SHP77 treated with DMSO at 0.1 percent for 48 hours (cell line): ENCODE measurements at places on chromosomes 6 and 20.

DNA sequence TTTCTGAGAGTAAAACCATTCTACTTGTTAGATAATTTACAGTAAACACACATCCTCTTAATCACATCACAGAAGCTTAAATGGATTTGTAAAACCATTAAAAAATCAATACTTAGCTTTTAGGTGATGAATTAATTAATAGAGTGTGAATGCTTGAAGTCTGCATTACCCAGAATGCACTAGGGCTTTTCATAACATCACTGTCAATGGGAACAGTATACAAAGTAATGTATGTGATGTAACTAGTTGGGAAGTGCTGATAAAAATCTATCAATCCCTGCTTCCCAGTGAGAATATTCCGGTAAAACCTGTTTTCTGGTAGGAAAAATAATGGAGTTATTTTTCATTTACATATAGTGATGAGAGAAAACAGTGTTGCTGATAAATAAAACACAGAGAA, 23.1 kb upstream of the HDGFL1 start:
- no peak for DNase-seq

GRCh38 chr6:125781314-125781868, 9.4 kb upstream of the NCOA7 start:
- peak; percentile 48 for DNase-seq

DNA sequence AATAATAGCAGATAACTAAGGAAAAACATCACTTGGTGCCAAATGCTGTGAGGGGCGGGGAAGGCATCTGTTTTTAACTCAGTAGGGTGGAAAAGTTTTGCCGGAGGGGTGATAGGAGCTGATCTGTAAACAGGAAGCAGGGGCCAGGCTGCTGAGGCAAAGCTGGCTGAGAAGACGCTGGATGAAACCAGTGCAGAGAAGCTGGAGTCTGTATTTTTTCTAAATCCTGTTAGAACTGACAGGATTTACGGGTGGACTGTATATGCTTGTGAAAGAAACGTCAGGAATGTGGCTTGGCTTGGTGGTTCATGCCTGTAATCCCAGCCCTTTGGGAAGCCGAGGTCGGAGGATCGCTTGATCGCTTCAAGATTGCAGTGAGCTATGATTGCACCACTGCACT, 5.6 kb downstream of the PCMTD2 start:
- DNase-seq: no peak

GRCh38 chr6:130122243-130122642, 100.5 kb downstream of the SAMD3 start:
- DNase-seq: no peak

DNA sequence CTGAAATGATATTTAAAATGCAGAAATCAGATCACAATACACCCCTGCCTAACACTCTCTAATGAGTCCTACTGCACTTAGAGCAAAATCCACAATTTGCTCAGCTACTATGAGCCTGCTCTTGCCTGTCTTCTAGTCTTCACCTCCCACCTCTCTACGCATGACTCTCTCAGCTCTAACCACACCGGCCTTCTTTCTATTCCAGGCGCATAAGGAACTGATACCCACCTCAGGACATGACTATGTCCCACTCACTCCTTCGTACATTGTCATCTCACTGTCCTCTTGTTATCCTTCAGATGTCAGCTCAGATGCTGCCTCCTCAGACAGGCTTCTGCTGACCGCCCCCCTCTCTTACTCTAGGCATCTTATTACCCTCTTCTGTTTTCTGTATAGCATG, 201.0 kb upstream of the FLRT3 start:
- no peak for DNase-seq

DNA sequence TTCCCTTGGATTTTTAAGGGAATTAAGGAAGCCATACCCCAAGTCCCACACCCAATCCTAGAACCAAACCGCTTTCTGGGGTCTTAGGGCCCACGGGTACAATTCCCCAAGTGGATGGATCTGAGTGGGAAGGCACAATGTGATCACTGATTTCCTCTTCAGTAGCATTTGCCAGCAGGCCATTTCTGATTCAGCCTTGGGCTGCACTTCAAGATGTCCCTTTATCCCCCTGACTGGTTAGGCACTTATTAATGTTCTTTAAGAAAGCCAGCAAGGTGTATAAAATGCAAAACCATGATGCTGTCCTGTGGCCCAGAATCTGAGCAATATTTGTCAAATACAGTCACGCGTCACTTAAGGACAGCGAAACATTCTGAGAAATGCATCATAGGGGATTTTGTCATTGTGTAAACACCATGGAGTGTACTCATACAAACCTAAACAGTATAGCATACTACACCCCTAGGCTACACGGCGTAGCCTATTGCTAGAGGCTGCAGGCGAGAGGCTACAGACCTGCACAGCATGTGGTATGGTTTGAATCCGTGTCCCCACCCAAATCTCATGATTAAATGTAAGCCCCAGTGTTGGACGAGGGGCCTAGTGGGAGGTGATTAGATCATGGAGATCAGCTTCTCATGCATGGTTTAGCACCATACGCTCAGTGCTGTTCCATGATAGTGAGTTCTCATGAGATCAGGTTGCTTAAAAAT, 234.2 kb downstream of the NRN1 start:
- no peak for DNase-seq

DNA sequence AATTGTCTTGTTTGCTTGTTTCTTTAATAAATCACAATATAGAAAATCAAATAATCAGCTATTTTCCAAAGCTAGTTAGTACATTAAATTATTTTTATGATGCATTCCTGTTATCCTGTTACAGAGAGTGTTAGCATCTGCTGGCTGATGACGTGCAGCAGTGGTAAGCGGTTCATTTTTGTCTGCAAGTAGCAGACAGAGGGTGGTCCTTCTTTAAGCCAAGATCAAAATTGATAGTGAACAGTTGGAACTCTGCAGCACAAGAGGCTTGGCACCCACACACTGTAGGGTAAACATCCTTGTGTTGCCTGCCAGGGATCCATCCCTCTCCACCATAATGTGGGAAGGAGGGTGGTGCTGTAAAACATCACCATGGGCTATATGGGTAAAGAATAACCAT, 158.3 kb downstream of the FRK start:
- no peak for DNase-seq

GRCh38 chr6:2441601-2442475, 196.4 kb upstream of the GMDS start:
- no peak for DNase-seq

DNA sequence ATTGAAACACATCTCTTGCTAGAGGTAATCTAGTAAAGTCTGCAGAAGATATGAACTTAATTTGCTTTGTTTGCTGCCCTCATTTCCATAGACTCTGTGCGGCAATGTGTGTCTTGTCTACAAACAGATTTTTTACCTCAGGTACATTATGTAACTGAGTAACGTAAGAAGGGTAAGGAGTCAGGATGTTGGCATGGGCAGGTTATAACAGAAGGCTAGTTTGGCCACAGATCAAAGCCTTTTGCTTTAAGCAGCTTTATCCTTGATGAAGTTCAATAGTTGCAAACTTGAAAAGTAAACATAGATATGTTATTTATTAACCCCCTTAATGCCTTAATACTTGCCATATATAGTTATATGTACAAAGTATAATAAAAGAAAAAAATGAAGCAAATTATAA, 391.6 kb upstream of the FKBP1C start:
- DNase-seq: no peak

DNA sequence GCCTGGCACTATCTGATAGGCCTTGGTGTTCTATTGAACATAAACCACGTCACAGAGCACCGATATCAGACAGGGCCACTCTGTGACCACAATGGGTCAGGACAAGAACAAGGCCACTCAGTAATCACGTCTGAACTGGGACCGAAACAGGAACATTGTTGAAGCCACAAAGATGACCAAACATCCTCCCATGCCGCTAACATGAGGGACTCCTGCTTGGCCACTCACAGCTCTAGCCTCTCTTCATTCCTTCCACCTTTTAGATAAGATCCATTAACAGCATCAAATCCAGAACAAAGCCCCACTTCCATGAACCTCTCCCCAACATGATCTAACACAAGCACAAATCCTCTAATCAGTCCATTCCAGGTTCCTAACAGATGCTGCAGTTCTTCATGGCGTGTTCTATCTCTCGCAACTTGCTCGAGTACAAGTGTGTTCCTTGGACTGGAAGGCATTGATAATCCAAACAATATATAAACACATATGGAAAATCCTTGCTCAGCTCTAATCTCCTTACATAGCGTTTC, 7.4 kb downstream of the SIRT5 start:
- no peak for DNase-seq

DNA sequence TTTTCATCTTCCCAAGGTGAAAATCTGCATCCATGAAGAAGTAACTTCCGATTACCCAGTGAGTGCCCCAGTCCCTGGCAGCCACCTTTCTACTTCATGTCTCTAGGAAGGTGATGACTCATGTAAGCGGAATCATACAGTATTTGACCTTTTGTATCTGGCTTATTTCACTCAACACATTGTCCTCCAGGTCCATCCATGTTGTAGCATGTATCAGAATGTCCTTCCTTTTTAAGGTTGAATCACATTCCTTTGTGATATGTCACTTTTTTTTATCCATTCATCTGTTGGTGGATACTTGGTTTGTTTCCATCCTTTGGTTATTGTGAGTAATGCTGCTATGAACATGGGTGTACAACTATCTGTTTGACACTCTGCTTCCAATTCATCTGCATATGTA, 176.3 kb upstream of the CDYL start:
- no peak for DNase-seq

- DNase-seq: no peak
Measured at GRCh38 chr6:45400021-45400420, 22.3 kb upstream of the SUPT3H start.

DNA sequence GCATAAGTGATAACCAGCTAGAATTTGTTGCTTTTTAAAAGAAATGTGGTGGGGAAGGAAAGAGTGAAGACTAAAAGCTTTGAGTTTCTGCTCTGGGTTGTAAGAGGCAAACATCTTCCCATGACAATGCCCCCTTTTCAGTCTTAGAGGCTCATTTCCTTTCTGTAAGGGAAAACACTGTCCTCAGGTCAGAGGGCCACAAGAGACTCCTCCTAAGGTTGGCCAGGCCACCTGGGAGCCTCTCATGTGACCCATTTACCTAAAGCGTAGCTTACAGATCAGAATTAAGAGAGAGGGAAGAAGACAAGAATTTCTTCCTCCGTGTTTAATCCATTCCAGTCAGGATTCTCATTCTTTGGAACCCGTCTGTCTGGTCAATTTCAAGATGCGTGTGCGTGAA, 220.4 kb upstream of the HEY2 start:
- DNase-seq: no peak

- peak; percentile 6 for DNase-seq
Measured at GRCh38 chr6:129936329-129937165, 75.4 kb upstream of the TMEM244 start.

DNA sequence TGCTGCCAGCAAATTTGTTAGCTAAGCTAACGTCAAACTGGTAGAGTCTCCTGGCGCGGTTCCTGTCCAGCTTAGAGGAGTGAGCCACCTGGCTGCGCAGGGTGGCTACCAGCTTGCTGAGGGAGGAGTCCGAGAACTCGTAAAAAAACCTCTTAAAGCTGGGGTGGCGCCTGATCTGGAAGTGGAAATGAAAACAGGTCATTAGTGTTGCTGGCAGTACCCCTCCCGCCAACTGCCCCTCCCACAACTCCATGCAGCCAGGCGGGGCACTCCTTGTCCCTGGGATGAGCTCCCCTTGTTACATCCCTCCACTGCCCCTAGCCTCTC, 17.3 kb downstream of the BNIP5 start:
- DNase-seq: peak; percentile 72

GRCh38 chr20:23311947-23312506, 38.6 kb upstream of the NXT1 start:
- DNase-seq: no peak

DNA sequence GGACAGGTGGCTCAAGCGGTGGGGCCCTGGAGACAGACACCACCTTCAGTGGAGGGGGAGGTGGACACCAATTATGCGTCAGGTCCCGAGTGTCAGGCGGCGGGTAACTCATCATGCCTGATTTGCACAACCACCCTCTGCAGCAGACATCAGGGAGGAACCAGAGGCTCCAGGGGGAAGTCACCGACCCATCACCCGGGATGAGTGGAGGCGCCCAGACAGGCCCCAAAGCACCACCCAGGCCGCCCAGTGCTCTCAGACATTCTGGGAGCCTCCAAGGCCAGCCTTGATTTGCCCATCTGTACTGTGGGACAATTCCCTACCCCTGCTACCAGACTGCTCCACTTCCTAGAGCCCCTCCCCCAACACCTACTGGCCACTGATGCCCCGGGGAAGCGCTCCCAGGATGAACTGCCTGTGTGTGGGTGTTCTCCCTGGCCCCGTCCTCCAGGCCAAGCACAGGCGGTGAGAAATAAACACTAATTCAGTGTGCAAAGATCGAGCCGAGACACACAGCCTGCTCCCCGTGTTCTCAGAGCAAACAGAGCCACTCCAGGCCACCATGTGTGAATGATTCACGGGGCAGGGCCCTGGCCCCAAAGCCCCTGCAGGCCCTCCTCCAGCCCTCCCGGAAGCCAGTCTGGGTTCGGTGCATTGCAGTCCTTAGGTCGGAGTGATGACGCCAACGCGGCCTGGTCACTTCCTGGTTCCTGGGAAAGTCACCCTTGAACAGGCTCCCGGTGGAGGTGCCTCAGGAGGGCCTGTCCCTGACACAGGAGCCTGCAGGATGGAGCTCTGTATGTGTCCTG, 107.2 kb downstream of the ASXL1 start:
- no peak for DNase-seq

- DNase-seq: no peak
Measured at GRCh38 chr6:160393891-160394653, 45.9 kb downstream of the SLC22A3 start.

- no peak for DNase-seq
Measured at GRCh38 chr6:33878562-33878961, 74.8 kb upstream of the MLN start.

- DNase-seq: no peak
Measured at GRCh38 chr6:115617031-115617430, 443.7 kb downstream of the FRK start.

GRCh38 chr6:17688481-17688880, 18.2 kb downstream of the NUP153 start:
- DNase-seq: no peak

- no peak for DNase-seq
Measured at GRCh38 chr6:15153191-15153590, 92.7 kb upstream of the JARID2 start.
